ENCODE measurements at places on chromosomes 16 and 17. TPM values are rescaled to one million over a fixed set of nuclear protein-coding genes. Genes with fewer than 3 reads are reported as not detected.

SLC16A13 gene
- 7.1 TPM for total RNA-seq

MEOX1 gene
- total RNA-seq, result 0.72 TPM

DNA sequence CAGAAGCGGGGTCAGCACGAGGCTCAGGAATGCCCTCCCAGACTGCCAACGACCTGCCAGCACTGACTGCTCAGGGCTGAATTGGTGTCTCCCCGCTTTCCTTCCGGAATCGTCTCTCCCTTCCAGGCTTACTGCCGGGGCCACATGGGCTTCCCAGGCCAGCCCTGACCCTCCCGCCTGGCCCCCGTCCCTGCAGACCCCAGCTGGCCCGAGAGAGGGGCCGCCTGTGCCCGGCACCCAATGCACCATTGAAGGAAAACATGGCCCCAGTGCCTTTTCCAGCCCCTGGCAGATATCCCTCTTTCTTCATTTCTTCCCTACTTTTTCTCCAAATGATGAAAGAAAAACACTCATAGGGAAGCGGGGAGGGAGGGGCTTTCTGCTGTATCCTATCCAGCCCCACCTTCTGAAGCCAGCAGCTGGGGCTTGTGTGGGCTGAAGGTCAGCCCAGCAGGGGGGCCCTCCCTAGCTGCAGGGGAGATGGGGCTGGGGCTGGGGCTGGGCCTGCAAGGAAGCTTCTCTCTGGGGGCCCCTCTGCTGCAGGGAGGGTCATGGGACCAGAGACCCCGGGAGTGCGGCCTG, 25.9 kb downstream of the ZNF469 start:
- H3K36me3 ChIP-seq, result no peaks in the 10 kb centered on the region
- no peaks in the 10 kb centered on the region for H3K27me3 ChIP-seq
- H3K4me1 ChIP-seq, result no peaks in the 10 kb centered on the region
- no peak overlapping the region for H3K27ac ChIP-seq

DNA sequence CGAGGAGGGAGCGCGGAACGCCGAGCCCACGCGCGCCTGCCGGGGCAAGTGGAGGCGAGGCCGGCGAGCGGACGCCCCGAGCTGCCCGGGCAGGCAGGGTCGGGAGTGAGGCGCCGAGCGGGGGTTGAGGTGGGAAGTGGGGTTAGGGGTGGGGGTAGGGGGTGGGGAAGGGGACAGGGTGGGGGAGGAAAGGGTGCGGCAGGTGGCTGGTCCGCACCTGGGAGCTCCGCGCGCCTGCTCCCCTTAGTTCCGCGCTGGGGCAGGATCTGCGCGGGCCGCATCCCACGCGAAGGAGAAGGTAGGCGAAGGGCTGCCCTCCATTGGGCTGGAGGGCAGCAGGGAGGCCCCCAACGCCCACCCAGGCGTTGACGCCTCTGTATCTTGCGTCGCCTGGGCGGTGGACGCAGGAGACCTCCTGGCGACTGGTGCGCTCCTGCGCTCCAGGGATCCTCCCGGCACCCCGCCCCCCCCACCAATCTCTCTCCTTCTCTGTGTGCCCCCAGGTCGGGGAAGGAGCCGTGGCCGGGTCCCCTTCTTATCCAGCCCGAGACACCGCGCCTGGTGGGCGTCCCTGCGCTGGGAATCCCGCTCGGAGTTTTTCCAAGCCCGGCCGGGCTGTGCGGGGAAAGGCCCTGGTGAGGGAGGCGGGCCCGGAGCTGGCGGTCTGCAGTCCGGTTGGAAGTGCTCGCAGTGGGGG, 51.3 kb upstream of the AMZ2 start:
- no peaks in the 10 kb centered on the region for H3K36me3 ChIP-seq
- H3K27me3 ChIP-seq, result peaks cover 23% of the 10 kb centered on the region
- peaks cover 33% of the 10 kb centered on the region for H3K4me1 ChIP-seq

DNA sequence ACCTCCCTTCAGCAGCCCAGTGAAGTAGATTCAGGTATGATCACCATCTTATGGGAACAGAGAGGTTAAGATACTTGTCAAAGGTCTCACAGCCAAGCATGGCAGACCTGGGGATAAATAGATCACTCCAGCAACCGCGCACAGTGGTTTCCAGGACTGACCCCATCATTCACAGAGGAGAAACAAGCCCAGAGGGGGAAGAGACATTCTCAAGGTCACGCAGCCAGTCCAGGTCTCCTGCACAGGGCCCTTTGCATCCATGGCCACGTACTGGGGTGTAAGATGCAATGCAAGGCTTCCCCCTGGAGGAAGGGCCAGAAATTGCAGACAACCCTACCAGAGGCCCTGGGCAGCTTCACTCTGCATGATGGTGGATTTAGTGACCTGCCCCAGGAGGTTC, 19.9 kb downstream of the TLE7 start:
- no peak for DNase-seq
- H3K27ac ChIP-seq, result no peak overlapping the region
- H3K27me3 ChIP-seq, result no peaks in the 10 kb centered on the region
- no peak overlapping the region for H3K4me3 ChIP-seq
